ENCODE measurements at places on chromosomes 12 and 14.
A peak's percentile ranks its signal among the peaks of the same experiment; 100 is the strongest.

GRCh38 chr14:36105401-36105800 lies 71.1 kb downstream of the PTCSC3 start:
- no peak for DNase-seq

- DNase-seq, result no peak
Measured at GRCh38 chr12:60926256-60926655, 1330.4 kb downstream of the SLC16A7 start.

- DNase-seq, result no peak
Measured at GRCh38 chr12:62736596-62736995, 198.4 kb downstream of the PPM1H start.

DNA sequence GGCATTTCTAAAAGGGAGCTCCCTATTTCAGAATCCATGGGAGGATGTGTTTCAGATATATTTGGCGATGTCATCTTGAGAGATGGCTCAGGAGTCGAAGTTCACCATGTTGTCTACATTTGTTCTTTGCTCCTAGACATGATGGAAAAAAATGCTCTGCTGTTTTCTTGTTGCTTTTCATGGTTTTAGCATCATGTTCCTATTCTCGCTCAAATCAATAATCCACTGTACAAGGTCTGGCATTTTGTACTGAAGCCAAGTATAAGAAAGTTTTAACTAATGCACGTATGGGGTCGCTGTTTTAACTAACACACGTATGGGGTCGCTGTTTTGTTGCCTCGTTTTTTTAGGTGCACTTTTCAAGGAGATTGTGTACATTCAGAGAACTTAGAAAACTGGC lies 60.9 kb downstream of the PLXNC1 start:
- DNase-seq, result no peak

DNA sequence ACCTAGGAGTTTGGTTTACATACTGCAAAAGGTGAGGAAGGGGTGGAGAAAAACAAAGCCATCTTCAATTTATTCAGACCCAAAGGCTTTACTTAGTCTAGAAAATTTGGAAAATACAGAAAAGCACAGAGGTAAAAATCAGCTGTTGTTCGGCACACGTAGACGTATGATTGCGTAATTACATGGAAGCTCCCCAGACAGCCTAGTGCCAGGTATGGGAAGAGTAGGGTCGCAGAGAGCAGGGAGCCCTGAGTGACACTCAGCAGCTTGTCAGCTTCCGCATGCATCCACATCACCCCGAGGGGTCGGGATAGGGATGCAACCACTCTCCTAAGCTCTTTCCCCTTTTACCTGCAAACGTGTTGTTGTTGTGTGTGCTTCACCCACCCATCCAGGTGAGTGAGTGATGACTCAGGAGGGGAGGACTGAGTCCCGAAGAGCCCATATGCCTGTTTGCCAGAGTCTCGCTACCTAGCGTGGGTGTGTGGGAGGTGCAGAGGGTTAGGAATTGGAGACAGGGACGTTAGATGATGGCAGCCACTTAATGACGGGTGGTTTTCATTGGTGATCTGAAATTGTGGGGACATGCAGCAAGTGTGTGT lies 20.1 kb downstream of the PIWIL1 start:
- DNase-seq, result no peak

- DNase-seq, result no peak
Measured at GRCh38 chr12:98697209-98697608, 52.1 kb downstream of the APAF1 start.

DNA sequence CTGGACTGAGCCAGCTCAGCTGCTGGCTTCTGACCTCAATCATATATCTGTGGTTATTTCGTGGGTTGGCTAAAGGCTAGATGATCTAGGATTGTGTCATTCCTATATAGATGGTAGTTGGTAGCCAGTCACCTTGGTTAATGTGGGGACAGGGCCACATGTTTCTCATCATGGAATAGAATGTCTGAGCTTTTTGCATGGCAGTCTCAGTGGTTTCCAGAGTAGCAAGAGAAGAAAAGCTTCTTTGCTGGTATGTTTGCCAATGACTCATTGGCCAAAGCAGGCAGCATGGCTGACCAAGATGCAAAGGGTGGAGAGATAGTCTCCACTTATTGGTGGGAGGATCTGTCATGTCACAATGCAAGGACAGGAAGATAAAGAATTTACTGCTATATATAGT lies 746.4 kb upstream of the FLRT2 start:
- no peak for DNase-seq

- no peak for DNase-seq
Measured at GRCh38 chr14:95313707-95314106, 6.0 kb downstream of the CLMN start.

- no peak for DNase-seq
Measured at GRCh38 chr12:121618659-121619233, 7.6 kb upstream of the ORAI1 start.

DNA sequence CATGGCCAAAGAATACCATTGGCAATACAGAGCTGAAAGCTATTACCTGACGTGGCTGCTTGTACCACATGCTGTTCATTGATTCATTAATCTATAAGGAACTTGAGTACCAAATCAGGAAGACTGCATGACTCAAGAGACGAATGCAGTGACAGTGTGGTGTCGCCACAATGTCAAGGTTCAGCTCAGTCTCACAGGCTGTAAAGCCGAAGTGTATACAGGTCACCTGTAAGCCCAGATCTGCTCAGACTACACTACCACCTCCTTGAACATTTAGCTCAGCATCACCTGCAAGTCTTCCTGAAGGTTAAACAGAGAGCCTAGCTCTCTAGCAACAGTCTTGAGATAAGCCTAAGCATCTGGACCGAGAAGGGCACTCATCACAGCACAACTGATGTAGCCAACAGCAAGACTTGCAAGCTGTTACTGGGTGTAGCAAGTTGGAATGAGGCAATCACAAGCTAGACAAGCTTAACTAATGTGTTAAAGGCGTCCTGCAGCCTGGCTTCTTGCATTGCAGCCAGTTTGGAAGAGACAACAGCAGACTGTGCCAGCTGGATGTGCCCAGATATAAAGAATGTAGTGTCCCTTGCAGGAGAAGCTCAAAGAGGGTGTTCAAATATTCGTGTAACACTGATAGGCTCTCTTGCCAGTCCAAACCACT lies 21.0 kb downstream of the TMTC1 start:
- DNase-seq, result no peak

- DNase-seq, result no peak
Measured at GRCh38 chr12:44369998-44370397, 506.1 kb downstream of the NELL2 start.

DNA sequence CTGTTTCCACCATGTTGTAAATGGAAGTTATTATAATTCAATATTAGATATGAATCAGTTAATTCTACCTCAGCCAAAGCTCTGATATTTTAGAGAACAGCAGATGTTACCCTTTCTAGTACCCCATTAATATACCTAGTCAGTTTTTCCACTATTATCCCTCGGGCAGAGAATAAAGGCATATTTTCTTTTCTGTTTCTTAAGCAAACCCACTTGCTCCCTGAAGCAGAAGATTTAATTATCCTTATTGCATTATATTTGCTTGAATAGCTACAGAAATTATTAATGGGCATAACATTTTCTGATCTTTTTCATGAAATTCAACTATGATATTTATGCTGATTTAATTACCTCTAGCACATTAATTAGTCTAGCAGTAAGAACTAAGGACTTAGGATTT lies 832.9 kb upstream of the FBXO33 start:
- no peak for DNase-seq

GRCh38 chr12:127209318-127209717 lies 1057.7 kb upstream of the TMEM132C start:
- no peak for DNase-seq

- peak; percentile 87 for DNase-seq
Measured at GRCh38 chr14:69152902-69153151, at the start of gene DCAF5. Gene DCAF5, minus strand, starts transcription at chr14:69153119. Its CDS starts 141 bp downstream, at chr14:69152978.

DNA sequence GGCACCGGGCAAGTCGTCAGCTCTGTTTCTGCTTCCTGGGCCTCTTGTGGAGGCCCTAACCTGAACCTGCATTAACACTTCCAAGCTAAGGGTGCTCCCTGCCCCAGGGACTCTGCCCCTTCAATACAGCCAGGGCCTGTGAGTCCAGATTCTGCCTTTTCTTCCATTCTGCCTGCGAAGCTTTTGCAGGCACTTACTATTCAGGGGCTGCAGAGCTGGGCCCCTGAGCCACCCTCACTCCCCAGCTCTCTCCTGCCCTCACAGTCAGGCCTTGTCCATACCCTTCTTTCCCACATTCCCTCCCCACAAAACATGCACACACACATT lies 101.1 kb downstream of the ZFP36L1 start:
- no peak for DNase-seq

- no peak for DNase-seq
Measured at GRCh38 chr12:53830631-53831030, 78.9 kb upstream of the CISTR start.

DNA sequence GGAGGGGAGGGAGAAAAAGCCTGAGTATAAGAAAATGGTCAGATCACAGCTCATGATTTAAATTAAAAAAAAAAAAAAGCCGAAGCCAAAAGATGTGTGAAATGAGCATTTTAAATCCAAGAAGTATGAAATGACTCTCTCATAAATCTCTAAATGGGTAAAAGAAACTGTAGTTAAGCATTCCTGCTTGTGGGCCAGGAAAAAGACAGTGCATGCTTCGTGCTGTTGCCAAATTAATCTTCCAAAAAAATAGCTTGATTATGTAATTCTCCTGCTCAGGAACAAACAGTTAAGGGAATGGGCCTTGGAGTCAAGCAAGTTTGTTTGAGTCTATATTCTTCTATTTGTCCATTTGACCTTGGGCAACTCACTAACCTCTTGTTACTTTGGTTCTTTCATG lies 325.4 kb upstream of the SEL1L start:
- no peak for DNase-seq

DNA sequence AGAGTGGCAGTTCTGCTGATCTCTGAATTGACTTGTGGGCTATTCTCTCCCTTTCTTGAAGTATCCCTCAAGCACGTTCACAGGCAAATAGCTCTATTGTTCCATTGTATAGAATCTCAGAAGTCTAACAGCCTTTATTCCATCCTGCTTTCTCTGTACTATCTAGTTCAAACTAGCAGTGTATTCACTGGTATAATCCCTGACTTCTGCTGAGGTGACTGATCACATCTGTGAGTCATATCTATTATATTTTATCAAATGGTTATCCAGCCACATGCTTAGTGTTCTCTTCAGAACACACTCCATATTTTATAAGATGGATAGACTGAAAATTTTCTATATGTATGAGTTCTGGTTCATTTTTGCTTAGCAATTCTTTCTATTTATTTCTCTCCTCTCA lies 866.1 kb downstream of the C12orf50 start:
- DNase-seq, result no peak

DNA sequence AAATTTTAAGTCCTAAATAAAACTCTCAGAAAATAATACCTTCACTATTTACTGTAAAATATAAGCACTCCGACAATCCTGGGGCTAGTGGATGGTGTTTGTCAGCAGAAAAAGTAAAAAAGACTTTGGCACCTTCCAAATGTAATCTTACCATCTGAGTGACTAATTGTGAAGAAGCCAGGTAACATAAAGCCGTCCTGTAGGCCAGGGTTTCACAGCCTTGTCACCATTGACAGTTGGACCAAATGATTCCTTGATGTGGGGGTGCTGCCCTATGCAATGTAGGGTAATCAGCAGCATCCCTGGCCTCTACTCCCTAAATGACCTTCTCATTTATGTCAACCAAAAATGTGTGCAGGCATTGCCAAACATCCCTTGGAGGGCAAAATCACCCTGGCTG lies 87.2 kb downstream of the CAPZA3 start:
- no peak for DNase-seq

- DNase-seq, result no peak
Measured at GRCh38 chr12:57770734-57771133, 1.2 kb downstream of the METTL1 start.

DNA sequence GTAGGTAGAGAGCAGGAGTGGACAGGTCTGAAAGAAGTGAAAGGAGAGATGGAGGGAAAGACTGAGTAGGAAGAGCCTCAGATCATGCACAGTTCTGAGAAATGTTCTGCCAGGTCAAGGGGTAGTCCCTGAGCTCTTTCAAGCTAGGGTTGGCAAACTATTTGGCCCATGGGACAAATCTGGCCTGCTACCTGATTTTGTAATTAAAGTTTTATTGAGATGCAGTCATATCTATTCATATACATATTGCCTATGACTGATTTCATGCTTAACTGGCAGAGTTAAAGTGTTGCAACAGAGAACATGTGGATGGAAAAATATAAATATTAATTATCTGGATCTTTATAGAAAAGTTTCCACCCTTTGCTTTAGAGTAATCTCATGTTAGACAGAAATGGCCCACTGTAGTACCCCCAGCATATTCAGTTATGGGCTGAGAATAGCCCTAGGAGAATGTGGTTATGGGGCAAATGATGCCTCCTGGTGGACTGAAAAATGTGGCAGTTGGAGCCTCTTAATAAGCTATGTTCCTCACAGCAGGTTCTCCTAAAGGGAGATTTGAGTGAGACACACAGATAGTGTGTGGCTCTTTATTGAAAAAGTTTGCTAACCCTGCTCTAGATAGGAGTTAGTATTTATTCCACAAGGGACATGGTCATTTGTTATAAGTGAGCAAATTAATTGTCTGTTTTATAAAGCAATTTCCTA lies 476.9 kb downstream of the LRIG3 start:
- DNase-seq, result no peak

DNA sequence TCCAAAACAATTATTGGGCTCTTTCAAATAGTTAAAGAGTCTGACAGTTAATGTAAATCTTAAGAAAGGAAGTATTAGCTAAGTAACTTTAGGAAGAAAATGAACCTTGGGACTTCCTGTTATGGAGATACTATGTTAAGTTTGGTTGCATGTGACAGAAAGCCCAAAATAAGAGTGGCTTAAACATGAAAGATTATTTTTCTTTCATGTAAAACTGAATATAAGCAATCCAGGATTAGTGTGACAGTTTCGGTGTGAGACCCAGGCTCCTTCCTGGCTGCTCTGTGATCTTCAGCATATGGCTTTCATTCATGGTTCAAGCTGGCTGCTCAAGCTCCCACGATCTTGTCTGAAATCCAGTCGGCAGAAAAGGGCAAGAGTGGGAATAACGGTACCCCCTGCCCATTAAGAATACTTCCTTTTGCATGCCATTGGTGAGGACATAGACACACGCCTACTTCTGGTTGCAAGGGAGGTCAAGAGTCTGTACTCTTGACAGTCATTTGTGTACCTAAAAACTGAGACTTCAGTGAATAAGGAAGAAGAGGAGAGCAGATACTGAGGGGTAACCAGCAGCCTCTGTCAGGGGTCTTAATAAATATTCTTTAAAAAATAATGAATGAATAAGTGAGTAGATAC lies 2.2 kb upstream of the RPAP3 start:
- no peak for DNase-seq

GRCh38 chr14:65258391-65258790 lies 154.1 kb upstream of the FUT8 start:
- DNase-seq, result no peak

DNA sequence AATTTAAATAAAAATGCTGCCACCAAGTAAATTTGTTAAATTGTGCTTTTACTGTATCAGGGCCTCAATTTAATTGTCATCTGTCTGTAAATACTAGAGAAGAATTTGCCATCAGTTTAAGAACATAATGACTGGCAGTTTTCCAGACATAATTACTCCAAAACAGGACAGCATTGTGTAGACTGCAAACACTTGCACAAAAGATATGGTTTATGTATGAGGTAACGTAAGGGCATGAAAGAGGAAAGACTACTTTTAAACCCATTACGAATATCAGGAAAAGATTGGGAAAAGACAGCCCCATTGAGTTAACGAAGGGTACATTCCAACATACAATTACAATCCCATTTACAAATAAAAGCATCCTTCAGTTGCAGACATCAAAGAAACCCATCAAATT lies 59.8 kb upstream of the KRR1 start:
- DNase-seq, result no peak

GRCh38 chr14:61712137-61712536 lies 16.8 kb downstream of the HIF1A start:
- DNase-seq, result no peak

Measured in activated T-helper 1 cell treated with anti-CD3 and anti-CD28 coated beads, Interleukin-2, amount 50 U/mL, for 16 hours (primary cell).